ENCODE measurements at places on chromosomes 16 and 17.

GRCh38 chr17:32528825-32529224, 42.0 kb downstream of the CDK5R1 start:
- no peak for DNase-seq

DNA sequence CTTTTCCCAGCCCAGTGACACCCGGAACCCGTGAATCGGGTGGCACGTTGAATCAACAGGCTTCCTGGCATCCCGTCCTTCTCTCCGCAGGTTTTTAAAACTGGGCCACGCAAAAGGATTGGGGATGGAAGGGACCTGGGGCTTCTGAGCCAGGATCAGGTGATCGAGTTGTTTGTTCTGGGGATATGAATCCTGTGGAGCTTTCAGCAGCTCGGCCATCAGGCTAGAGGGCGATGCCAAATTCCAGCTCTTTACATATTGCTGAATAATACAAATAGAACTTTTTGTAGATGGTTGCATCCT, 473 bp downstream of the SUPT6H start:
- DNase-seq, result no peak

- no peak for DNase-seq
Measured at GRCh38 chr16:66421891-66422290, 5.2 kb upstream of the BEAN1 start.

DNA sequence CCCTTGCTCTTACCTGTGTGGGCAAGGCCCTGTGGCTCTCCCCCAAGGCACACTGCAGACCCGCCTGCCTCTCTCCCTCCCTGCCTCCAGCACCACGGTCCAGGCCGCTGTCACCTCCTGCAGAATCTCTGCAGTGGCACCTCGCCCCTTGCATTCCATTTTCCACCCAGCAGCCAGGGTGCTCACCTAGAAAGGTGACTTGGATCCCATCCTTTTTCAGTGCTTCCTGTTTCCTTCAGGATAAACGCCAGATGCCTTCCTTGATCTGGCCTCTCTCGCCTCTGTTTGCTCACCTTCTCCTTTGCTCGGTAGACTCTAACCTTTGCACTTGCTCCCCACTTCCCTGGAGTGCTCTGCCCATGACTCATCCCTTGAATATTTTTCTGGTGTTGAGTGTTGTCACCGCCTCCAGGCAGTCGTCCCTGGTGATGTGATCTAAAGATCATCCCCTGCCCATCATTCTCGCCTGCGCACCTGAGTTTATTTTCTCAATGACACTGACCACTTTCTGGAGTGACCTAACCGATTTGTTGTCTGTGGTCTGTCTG, 79.2 kb upstream of the LGALS9 start:
- DNase-seq, result no peak

DNA sequence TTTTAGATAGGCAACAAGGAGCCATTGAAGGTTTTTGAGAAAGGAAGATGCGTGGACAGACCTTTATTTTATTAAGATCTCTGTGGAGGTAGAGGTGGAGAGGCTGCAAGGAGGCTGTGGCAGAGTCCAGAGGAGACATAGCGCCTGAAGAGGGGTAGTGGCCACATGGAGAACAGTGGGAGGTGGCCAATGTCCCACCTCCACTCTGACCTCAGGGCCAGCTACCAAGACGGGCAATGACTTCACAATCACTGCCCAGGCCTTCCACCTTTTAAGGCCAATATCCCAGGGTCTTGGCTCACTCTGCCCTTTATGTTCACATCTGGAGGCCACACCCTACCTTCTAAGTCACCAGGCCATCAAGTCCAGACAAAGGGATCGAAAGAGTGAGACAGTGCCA, at the start of gene C16orf78:
TSS of gene C16orf78 (plus strand) at position 301 of the 400 bp plus-strand sequence. CDS start 136 bp downstream, outside the sequence.
- no peak for DNase-seq

DNA sequence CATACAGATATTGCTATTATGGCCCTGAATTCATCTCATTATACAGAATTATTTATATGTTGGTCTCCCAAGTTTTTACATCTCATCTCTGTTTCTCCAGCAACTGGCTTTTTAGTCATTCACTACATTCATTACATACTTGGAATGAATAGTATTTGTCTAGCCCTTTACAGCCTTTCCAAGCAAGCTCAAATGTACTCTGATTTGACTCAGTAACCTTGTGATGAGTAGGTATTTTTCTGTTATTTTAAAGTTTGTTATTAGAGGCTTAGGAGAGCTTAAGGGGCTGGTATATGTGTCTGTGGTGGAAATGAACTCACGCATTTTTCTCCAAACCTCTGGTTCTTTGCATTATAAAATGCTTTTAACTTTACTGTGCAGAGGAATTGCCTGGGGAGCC, 224.7 kb downstream of the SNX29 start:
- DNase-seq, result no peak

- no peak for DNase-seq
Measured at GRCh38 chr17:31405890-31406371, 14.5 kb downstream of the RAB11FIP4 start.

DNA sequence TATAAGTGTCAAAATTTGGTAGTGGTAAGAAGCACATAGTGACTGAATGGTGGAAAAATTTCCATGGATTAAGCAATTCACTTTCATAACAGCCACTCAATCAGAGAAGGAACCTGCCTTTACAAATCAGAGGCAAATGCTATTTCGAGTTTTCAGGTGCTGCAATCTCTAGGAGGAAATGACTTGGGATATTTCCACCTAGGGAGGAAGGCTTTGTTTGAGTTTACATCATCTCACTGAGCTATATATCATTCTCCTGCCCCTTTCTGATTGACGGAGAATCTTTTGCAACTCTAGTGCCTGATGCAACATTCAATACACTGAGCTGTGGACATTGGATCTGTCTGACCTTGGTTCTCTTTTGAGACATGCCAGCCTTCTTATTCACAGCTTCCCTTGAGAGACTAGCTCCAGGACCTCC, 26.3 kb downstream of the MARCHF10 start:
- no peak for DNase-seq

GRCh38 chr16:11258553-11259492, 2.8 kb upstream of the SOCS1 start:
- peak; percentile 37 for DNase-seq

DNA sequence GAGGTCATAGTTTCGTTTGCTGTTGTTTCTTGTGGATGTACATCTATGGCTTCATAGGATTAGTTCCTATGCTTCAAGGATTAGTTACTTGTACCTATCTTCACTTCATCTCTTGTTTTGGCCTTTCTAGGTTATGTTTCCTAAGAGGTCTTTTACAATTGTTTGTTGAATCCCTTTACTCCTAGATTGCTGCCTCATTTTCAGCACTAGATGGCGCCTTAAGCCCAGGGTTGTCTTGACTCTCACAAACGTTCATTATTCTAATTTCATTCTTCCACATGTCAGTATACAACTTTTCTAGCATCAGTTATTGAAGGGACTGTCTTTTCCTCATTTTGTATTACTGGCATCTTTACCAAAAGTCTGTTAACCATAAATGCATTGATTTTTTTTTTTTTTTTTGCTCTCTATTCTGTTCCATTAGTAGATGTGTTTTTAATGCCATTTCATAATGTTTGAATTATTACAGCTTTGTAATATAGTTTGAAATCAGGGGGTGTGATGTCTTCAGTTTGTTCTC, 45.0 kb upstream of the NACA2 start:
- peak; percentile 31 for DNase-seq

DNA sequence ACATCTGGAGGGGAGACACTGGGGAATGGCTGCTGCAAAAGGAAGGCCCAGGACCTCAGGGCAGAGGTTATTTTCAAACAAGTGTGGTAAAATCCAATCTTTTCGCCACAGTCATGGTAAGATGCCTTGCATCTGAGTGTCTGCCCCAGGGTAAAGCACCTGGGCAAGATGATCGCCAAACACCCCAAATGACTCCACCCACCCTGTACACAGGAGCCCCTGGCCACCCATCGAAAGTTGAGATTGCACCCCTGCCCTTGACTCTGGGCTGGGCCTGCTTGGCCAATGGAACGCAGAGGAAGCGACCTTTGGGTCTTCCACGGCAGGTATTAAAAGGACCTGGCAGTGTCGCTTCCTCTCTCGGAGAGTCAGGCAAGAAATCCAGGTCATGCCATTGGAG, 88.8 kb downstream of the C16orf95 start:
- DNase-seq, result no peak

Measured in AG08395 (cell line).